ENCODE measurements at places on chromosomes 13 and 19. TPM values are rescaled to one million over a fixed set of nuclear protein-coding genes. Genes with fewer than 3 reads are reported as not detected.
A peak's percentile ranks its signal among the peaks of the same experiment; 100 is the strongest.

DNA sequence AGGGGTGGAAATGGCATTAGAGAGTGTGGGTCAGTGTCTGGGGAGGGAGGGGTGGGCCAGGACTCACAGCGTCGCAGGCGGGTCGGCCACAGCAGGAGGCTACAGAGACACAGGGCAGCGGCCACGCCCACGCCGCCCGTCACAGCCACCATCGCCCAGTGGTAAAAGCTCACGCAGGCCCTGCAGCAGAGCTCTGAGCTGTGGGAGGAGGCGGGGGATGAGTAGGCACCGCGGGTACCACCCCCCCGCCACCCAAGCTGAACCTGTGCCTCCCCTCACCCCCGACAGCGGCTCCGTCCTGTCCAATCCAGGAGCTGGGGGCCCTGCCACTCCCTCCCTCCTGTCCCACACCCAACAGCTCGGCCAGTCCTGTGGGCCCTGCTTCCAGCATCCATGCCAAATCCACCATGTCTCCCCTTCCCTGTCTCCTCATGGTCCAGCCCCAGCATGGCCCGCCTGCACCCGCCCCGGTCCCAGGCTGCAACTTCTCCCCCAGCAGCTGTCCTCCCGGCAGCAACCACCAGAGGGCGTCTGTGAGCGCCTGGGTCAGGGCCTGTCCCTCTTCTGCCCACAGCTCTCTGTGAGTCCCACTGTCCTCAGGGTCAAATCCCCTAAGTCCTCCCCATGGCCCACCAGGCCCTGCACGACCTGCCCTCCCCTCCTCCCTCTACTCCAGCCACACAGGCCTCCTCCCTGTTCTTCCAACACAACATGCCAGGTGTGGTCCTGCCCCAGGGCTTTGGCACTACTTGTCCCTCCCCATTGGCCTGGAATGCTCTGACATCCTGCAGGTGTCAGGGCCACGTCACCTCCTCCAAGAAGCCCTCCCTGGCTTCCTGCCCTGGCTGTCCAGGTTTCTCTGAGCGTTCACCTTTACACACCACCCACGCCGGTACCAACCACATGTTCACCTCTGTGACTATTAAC, 6.0 kb downstream of the TEKTIP1 start:
- H3K4me3 ChIP-seq: no peak overlapping the region
- DNase-seq: peak; percentile 82
- peaks cover 5% of the 10 kb centered on the region for H3K4me1 ChIP-seq
- peaks cover 15% of the 10 kb centered on the region for H3K36me3 ChIP-seq
- H3K27ac ChIP-seq: peak overlapping the region; percentile 61
- H3K27me3 ChIP-seq: no peaks in the 10 kb centered on the region

DNA sequence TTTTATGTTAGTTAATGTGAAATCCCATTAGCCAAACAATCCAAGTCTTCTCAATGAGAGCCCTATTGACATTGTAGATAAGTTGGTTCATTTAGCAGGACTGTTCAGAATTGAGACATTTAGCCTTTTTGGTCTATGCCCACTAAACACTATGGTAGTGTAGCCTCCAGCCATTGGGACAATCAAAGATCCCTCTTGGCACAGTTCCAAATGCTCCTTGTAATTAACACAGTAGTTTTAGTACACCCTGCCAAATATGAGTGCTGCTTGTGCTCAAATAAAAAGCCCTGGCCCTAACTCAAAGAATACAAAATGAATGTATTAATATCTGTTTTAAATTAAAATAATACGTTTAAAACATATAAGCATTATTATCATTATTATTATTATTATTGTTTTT, 15.4 kb upstream of the FAM216B start:
- H3K4me1 ChIP-seq: no peaks in the 10 kb centered on the region
- H3K36me3 ChIP-seq: no peaks in the 10 kb centered on the region
- peaks cover 17% of the 10 kb centered on the region for H3K27me3 ChIP-seq
- H3K27ac ChIP-seq: no peak overlapping the region

DNA sequence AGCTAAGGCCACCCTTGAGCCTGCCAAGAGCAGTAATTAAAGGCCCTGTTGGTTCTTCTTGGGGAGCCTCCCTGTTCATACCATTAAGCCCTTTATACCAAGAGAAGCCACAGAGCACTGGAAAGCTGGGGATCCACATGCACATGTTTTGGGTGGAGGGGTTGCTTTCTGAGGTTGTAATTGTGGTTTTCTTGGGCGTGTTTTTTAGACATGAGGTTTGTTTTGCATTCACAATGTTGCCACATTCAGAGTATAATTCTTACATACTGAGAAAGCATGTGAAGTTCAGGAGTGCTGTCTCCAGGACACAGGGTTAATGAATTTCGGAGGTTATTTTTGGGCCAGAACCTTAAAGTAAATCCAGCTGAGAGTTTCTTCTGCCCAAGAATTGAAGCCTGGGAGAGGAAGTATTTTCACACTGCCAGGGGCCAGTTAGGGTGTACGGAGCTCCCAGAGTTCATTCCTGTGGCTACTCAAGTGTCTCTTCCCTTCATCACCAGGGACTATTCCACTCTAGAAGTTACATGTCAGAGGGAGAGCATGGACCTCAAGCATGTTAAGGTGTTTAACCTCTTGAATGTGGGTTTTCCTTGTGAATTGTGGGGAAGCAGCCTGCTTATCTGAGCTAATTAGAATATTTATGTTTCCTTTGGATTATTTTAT, 37.0 kb downstream of the ZNF136 start:
- no peak for DNase-seq
- H3K4me3 ChIP-seq: no peak overlapping the region
- H3K36me3 ChIP-seq: peaks cover 30% of the 10 kb centered on the region
- H3K27me3 ChIP-seq: no peaks in the 10 kb centered on the region
- H3K27ac ChIP-seq: no peak overlapping the region

DNA sequence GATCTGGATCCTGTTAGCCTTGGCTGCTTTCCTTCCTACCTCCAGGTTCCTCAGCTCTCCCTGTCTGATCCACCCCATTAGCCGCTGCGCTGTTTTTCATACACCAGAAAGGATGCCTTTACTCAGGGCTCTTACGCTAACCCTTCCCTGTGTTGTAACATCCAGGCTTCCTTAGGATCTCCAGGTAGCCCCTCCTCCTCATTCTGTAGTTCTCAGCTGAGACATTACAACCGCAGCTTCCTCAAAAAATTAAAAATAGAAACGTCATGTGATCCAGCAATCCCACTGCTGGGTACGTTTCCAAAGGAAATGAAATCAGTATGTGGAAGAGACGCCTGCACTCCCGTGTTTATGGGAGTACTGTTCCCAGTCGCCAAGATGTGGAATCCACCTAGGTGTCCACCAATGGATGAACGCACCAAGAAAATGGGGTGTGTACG, 18.4 kb upstream of the MYADM start:
- peaks cover 20% of the 10 kb centered on the region for H3K27me3 ChIP-seq
- no peak for DNase-seq
- no peak overlapping the region for H3K4me3 ChIP-seq

Gene SLC7A10
- not detected for total RNA-seq

Gene FUT2
- total RNA-seq: not detected
